Iris pigment epithelial cell (primary cell): ENCODE measurements at places on chromosomes 3 and 15.

DNA sequence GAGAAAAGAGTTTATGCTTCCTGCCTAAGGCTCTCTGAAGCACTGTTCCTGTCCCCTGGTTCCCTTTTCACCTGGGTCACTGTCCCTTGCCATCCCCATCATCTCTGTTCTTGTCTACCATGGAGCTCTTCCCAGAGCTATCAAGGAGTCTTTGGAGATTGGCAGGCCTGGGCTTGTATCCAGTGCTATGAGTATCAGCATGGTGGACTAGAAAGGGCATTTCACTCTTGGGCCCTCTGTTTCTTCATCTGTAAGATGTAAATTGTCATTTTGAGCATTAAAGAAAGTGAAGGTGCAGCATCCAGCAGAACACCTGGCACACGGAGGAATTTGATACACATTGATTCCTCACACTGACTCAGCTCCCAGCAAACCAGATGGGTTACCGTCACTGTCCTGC, 388.2 kb downstream of the CACNA2D3 start:
- no peak for DNase-seq

DNA sequence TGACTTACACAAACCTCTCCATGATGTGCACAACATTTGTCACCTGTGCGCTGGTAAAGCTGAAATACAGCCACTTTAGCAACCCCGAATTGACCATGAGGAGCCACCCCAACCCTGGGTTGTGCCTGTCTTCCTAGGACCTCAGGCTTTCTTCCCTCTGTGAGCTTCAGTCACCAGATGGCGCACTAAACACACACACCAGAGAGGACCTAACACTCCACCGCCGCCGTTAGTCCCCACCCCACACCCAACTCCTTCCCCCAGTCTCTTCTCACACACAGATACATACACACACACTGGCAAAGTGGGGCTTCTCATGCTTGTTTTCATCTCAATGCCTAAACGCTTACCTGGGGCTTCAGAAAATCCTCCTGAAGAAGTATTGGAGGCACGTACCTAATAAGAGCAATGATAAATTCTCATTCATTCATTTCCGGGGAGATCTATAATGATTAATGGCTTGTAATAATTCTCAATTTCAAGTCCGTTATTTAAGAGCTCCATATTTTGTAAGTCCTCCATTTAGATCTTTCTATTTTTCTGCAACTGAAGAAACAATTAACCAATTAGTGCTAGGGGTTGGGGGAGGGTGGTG, 2.1 kb upstream of the CCDC80 start:
- peak; percentile 95 for DNase-seq

DNA sequence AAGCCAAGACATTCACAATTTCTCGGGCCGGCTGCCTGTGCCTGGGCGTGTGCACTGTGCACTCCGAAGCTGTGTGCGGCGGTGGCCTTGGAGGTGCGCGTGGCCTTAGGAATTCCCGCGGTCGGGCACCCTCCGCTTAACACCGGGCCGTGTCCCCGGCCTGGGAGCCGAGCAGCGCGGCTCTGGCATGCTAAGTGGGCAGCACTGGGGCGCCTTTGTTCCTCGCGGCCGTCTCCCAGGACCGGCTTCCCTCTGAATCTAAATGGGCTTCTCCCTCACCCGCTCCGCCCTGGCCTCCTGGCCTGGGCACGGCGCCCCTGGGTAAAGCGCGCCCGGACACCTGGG, 498 bp upstream of the ARNT2 start:
- DNase-seq: no peak

DNA sequence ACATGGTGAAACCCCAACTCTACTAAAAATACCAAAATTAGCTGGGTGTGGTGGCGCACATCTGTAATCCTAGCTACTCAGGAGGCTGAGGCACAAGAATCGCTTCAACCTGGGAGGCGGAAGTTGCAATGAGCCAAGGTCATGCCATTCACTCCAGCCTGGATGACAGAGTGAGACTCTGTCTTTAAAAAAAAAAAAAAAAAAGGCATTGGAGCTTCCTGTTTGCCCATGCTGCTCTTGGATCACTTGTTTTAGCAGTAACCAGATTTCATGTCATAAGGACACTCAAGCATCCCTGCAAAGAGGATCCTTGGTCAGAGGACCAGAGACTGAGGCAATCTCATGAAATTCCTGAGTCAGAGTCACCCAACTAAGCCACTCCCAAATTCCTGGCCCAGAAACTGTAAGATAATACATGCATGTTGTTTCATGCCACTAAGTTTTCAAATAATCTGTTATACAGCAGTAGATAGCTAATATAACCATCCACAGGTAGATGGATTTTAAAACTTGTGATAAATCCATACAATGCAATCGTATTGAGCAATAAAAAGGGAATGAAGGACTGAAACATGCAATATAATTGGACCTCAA, 82.0 kb upstream of the XXYLT1 start:
- peak; percentile 78 for DNase-seq

- peak; percentile 72 for DNase-seq
These were observed 619.3 kb downstream of the SI start for GRCh38 chr3:164458986-164459385.

GRCh38 chr15:33091983-33092693, 102.4 kb downstream of the FMN1 start:
- no peak for DNase-seq

DNA sequence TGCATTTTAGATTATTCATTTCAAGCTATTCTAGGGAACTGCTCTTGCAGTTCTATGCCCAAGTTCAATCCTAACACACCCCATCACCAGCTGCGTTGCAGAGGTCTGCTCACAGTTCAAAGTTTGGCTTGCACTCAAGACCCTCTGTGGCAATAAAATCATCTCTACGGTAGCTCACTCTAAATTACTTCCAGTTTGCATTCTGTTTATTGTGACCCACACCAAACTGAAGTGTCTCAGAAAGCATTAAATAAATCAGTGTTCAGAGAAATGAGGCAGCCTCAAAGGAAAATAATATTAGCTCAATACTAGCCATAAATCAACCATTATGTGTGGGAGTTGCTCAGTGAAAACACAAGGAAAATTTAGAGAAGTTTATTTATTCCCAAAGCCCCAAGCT, 250.3 kb downstream of the MAGI1 start:
- no peak for DNase-seq

DNA sequence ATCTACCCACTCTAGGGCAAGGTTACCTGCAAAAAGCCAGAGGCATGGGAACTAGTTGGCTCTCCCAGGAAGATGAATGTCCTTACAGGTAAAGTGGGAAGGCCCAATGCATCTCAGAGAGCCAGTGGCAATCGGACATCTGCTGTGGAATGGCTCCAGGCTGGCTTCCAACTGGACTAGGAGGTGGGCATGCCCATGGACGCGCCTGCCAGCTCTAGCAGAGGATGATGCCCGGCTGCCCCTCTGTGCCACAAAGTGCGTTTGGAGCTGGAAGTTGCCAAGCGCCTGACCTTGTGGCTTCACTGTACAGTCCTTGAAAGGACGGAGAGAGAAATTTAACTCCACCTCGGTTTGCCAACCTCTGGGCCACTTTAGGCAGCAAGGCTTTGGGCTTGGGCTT, 84.4 kb downstream of the NR2F2 start:
- DNase-seq: no peak

DNA sequence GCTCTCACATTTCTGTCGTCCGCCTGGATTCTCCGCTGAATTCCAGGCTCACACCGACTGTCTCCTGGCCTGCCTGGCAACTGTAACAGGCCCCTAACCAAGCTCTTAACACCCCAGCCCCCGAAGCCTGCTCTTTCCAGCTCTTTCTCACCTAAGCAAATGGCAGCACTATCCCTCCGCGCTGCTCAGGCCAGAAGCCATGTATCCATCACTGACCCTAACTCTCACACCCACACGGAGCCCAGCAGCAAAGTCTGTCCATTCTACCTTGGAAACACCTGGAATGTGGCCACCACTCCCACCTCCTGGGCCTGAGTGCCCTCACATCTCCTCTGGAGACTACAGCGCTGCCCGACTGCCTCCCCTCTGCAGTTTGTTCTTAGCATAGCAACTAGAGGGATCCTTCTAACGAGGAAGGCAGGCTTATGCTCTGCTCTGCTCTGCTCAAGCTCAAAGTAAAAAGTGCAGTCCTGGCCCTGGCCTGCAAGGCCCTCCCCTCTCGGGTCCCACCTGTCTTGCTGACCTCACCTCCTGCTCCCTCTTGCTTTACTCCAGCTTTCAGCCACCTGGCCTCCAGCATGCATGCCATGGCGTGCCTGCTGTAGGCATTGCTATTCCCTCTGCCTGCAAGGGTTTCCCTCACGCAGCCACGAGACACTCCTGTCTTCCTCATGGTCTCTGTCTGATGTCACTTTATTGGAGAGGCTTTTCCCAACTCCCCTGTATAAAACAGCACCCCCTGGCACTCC, 27.2 kb downstream of the FEM1B start:
- no peak for DNase-seq

DNA sequence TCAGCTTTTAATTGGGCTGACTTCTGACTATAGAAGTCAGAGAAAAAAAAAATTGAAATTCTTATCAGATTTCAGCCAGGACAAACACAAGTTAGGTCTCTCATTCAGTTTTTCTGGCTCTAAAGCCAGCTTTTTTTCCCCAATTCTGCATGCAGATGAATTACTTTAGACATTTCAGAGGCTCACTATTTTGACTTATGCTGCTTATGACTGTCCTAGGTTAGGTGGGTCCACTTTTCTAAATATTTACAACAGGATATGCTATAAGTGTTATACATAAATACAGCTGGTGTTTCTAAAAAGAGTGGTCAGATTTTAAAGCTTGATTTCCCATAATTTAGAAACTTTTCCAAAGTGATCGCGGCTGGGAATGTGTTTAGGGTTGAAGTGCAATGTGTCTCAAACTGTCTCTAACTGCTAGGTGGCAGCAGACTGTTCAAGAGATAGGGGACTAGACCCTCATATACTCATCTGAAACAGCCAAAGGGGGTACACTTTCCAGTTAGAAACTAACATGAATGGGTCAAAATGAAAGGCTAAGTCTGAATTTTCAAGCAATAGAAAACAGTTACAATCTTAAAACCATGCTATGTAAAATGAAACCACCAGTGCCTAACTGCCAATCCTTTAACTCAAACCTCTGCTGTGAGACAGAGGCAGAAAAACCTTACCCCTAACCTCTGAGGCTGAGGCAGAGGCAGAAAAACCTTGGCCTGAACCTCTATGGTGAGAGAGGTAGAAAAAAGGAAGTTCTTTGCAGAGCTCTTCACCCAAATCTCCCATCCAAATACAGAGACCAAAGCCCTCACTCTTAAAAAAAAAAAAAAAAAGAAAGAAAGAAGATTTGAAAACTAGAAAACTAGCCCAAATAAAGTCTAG, 596.0 kb downstream of the NTRK3 start:
- no peak for DNase-seq

- no peak for DNase-seq
These were observed 31.9 kb downstream of the NBEAL2 start for GRCh38 chr3:47011371-47011770.

GRCh38 chr3:113339616-113340244, 101.6 kb downstream of the CFAP44 start:
- DNase-seq: peak; percentile 4

GRCh38 chr3:20245781-20246180, 59.8 kb upstream of the SGO1 start:
- DNase-seq: no peak

- no peak for DNase-seq
These were observed 319.1 kb downstream of the OXSM start for GRCh38 chr3:26108846-26109489.

- no peak for DNase-seq
These were observed 20.5 kb downstream of the RBPMS2 start for GRCh38 chr15:64754663-64755426.

- no peak for DNase-seq
These were observed 31.3 kb upstream of the ATP10A start for GRCh38 chr15:25894371-25894902.

- peak; percentile 15 for DNase-seq
These were observed 13.7 kb downstream of the CLPX start for GRCh38 chr15:65171428-65171827.

DNA sequence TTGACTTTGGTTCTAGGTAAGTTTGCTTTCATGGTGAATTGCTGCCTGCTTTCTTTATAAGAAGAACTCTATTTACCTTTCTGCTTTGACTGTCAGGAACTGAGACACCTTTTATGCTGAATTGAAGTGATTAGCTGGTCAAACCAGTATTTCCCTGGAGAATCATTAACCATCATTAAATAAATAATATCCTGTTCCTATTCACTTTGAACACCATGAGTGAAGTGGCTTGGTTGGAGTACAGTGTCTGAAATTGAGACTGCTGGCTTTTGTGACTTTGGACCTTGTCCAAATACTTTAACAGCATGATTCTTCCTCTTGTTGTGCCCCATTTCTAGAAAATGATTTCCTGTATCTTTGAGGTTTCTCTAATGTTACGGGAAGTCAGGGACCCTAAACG, 5.6 kb upstream of the TMEM62 start:
- no peak for DNase-seq

- peak; percentile 14 for DNase-seq
These were observed 50.8 kb upstream of the PLAAT1 start for GRCh38 chr3:193190146-193190786.

- DNase-seq: peak; percentile 60
These were observed 130.3 kb downstream of the CHDH start for GRCh38 chr3:53715815-53716483.

GRCh38 chr3:106720510-106720909, 656.7 kb upstream of the CCDC54 start:
- DNase-seq: no peak

DNA sequence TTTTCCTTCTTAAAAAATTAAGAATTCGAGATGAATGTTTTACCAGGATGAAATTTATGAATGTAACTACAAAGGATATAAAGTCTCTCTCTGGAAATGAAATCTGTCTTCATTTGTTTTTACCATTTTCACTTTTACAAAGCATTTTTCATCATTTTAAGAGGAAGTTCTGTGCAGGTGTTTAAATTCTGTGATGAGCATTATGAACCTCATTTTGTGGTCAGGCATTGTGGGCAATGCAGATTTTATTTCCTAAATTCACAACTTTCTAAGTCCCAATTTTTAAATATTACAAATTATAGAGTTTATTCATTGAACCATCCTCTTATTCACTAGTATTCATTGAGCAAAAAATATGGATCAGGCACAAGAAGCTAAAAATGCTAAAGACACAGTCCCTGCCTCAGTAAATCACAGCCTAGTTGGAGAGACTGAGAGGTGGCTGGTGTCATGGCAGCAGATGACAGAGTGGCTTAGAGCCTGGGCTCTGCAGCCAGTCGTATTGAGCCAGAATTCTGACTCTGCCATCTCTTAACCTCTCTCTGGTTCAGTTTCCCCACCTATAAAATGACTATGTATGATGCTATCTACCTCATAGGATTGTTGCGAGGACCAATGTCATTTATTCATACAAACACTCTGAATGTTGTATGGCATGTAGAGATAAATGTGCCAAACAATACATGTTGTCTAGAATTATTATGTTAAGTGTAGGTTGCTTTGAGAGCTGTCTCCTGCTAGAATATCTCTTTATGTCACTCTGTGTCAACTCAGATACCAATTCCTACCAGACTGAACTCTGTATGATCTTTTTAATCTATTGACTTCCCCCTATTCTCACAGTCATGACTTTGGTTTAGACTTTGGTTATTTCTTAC, 7.5 kb upstream of the TGFBR2 start:
- DNase-seq: no peak
